ENCODE measurements at places on chromosomes 7 and 10.

- DNase-seq, result no peak
These were observed 1.6 kb downstream of the POLR1F start for GRCh38 chr7:19707240-19707639.

GRCh38 chr10:110717781-110718589 lies 73.8 kb downstream of the RBM20 start:
- DNase-seq, result no peak

DNA sequence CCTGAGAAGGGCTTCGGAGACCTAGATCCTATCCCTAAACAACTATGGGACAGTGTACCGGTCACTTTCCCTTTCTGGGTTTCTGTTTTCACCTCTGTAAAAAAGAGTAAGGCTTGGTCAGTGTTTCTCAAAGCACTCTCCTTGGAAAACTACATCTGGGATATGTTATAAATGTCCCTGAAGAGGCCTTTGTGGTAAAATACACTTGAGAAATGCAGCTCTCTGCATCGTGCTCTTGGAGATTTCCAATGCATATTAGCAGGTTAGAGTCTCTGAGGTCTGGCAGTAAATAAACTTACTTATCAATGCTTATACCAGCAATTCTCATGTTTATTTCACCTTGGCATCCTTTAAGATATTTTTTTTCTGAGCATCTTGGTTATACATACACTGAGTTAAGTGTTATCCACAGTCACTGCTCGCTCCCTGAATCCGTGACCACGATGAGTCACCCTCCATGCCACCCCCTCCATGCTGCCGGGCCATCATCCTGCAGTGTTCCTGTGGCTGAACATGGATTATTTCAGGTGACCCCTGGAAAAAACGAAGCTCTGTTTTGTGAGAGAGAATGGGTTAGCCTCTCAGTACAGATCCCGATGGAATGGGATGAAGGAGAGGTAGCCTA lies 3.3 kb upstream of the TBXAS1 start:
- DNase-seq, result no peak

DNA sequence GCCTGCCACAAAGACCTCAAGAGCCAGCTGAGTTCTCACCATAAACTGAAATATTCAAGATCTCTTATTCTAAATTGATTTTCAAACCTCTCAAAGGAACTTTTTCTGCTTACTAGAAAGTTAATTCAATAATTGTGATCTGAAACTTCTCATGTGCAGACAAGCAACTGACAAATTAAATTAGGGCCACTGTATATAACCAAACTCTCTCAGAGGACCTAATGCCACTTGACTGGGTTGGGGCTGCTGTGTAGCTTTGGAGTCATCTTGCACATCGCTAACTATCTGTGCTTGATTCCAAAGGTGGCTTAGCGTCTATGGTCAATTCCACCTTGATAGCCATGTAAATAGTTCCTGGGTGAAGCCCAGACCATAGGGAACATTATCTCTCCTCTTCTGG lies 345.2 kb downstream of the GPR37 start:
- no peak for DNase-seq

- DNase-seq, result no peak
These were observed 5.9 kb upstream of the ITGA8 start for GRCh38 chr10:15725603-15726002.

DNA sequence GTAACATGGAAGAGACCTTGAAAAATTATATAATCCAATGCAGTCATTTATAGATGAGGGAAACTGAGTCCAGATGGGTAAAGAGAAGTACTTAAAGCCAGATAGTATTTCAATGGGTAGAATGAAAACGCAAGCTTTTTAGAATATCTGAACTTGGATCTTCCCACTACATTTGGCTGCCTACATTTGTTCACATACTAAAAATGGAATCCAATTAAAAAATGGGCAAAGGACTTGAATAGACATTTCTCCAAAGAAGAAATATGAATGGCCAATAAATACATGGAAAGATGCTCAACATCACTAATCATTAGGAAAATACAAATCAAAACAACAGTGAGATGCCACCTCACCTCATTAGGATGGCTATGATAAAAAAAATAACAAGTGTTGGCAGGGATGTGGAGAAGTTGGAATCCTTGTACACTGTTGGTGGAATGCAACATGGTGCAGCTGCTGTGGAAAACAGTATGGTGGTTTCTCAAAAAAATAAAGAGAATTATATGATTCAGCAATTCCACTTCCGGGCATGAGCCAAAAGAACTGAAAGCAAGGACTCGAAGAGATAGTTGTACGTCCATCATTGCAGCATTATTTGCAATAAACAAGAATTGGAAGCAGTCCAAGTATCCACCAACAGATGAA lies 188.0 kb downstream of the FRMD4A start:
- no peak for DNase-seq

- no peak for DNase-seq
These were observed 165.5 kb downstream of the SNX13 start for GRCh38 chr7:17774716-17775288.

DNA sequence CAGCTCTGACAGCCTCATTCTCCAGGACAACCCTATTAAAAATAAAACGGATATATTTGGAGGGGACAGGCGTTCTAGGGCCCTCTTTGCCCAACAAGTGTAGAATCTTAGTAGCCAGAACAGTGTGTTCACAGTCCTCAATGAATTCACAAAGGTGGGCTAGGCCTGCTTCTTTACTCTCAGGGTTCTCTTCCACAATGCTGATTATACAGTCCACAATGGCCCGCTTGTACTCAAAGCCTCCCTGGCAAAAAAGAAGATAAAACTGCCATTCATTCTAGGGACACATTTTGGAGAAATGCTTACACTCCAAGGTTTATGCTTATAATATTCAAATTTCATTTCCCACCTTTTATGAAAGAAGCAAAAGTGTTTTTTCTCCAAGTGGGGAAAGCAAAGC lies 62.6 kb downstream of the MEST start:
- DNase-seq, result no peak

DNA sequence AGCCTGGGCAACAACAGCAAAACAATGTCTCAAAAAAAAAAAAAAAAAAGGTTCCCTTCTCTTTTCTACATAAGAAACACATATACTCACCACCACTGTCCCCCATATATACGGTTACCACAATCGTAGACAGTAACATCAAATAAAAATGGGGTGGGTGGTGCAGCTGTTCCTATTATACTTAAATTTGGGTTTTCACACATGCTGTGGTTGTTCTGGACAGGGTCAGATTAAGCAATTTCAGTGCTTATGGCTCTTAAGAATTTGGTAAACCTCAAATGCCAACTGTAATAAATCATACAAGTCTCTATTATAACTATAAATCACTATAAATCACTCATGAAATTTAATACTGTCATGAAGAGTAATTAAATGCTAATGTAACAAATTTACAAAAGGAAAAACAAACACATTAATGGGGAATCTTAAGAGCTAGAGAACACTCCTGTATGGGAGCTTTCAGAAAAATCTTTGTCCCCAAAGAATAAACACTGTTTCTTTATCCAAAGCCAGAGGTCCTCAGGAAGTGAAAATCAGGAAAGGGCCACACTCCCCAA lies 143.6 kb downstream of the GLI3 start:
- DNase-seq, result no peak

- no peak for DNase-seq
These were observed 21.4 kb downstream of the DPCD start for GRCh38 chr10:101609481-101609880.

GRCh38 chr7:120053390-120053961 lies 219.5 kb upstream of the KCND2 start:
- no peak for DNase-seq

Data from stimulated activated CD4-positive, alpha-beta T cell treated with anti-CD3 and anti-CD28 coated beads, TNF-alpha, amount 100 ng/mL, for 24 hours (primary cell).